ENCODE measurements at places on chromosomes 7 and 10. TPM values are rescaled to one million over a fixed set of nuclear protein-coding genes. Genes with fewer than 3 reads are reported as not detected.
A peak's percentile ranks its signal among the peaks of the same experiment; 100 is the strongest.

- no peak overlapping the region for H3K4me3 ChIP-seq
- no peak for DNase-seq
- no peak overlapping the region for H3K27ac ChIP-seq
- H3K4me1 ChIP-seq = no peaks in the 10 kb centered on the region
Observed at GRCh38 chr7:159195946-159196345, 51.3 kb upstream of the VIPR2 start.

The ATP5F1C gene
- 447 TPM for total RNA-seq

The CRHR2 gene
- not detected for total RNA-seq

DNA sequence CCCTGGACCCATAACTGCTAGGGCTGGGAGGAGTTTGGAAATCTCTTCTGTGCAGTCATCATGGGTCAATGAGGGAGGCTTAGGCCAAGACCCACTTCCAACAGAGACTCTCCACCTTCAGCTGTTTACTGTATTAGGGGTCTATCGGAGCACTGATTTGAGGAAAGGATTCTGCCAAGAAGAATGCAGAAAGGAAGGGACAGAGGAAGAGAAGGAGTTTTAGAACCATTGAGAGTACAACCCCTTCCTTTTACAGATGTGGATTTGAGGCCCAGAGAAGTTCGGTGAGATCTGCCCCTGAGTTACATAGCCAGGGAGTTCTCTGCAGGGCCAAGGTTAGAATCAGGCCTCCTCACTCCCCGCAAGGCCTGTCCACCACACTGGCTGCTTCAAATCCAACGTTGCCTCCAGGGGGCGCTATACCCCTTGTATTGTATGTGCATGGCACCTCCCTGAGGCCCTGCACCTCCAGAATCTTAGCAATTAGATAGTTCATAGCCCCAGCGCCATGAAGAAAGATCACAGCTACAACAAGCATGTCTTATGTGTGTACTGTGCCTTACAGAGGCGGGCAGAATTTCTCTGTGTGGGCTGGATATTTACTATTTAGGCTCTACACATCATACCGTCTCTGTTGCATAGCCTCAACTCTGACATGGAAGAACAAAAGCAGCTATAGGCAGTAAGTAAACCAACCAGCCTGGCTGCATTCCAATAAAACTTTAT lies 246.8 kb downstream of the SKIDA1 start:
- no peaks in the 10 kb centered on the region for H3K27me3 ChIP-seq
- H3K27ac ChIP-seq = no peak overlapping the region
- H3K36me3 ChIP-seq = no peaks in the 10 kb centered on the region
- DNase-seq = peak; percentile 85
- no peak overlapping the region for H3K4me3 ChIP-seq

The C10orf105 gene
- total RNA-seq = not detected

DNA sequence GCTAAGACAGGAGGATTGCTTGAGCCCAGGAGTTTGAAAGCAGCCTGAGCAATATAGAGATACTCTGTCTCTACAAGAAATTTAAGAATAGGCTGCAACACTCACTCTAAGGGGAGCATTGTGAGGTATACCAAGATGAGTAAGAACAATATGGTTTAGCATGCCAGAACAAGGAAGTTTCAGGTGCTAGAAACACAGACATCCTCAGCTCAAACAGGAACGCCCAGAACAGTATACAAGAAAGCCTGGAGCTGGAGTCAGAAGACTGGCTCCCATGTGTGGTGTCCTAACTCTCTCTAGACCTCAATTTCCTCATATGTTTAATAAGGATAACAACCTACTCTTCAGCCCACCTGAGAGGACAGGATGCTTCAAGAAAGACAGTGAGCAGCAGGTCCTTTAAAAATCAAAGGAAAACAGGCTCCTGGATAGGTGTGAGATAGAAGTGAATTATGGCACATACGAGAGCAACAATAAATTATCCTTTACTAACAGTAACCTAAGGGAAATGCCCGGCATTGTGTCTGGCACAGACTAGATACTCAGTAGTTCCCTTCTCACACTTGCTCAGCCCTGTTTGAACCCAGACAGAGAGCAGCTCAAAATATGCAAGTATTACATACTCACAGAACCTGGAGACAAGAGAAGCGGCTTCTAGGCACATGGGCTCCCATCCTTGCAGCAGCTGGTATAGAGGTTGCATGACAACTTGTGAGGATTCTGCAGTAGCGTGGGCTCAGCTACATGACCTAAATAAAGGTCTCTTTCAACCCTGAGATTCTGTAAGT lies 45.4 kb downstream of the KAT6B start:
- peaks cover 27% of the 10 kb centered on the region for H3K4me1 ChIP-seq
- H3K27ac ChIP-seq = no peak overlapping the region
- H3K27me3 ChIP-seq = no peaks in the 10 kb centered on the region
- H3K4me3 ChIP-seq = no peak overlapping the region
- no peaks in the 10 kb centered on the region for H3K36me3 ChIP-seq

The GPER1 gene
- total RNA-seq = not detected

GRCh38 chr10:81027706-81028105 lies 490.0 kb downstream of the SH2D4B start:
- no peaks in the 10 kb centered on the region for H3K4me1 ChIP-seq
- H3K36me3 ChIP-seq = no peaks in the 10 kb centered on the region
- H3K27ac ChIP-seq = no peak overlapping the region
- no peaks in the 10 kb centered on the region for H3K27me3 ChIP-seq
- no peak overlapping the region for H3K4me3 ChIP-seq

The MICU1 gene
- total RNA-seq = 50.7 TPM

DNA sequence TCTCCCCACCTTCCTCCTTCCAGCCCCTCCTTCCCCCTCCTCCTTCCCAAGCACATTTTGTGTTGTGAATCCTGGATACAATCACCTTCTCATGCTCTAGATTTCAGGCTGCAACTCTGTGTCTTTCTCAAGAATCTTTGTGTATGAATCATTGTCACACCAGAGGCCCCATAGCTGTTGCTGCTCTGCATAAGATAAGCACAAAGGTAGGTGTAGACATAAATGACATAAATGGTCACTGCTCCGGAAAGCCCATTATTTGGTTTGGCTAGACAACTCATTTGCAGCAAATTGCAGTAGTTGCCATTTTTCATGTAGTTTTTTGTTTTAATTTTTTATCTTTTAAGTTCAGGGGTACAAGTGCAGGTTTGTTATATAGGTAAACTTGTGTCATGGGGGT lies 216.3 kb upstream of the NRP1 start:
- no peaks in the 10 kb centered on the region for H3K36me3 ChIP-seq
- no peak overlapping the region for H3K27ac ChIP-seq
- no peak for DNase-seq
- H3K4me1 ChIP-seq = no peaks in the 10 kb centered on the region
- H3K4me3 ChIP-seq = no peak overlapping the region

DNA sequence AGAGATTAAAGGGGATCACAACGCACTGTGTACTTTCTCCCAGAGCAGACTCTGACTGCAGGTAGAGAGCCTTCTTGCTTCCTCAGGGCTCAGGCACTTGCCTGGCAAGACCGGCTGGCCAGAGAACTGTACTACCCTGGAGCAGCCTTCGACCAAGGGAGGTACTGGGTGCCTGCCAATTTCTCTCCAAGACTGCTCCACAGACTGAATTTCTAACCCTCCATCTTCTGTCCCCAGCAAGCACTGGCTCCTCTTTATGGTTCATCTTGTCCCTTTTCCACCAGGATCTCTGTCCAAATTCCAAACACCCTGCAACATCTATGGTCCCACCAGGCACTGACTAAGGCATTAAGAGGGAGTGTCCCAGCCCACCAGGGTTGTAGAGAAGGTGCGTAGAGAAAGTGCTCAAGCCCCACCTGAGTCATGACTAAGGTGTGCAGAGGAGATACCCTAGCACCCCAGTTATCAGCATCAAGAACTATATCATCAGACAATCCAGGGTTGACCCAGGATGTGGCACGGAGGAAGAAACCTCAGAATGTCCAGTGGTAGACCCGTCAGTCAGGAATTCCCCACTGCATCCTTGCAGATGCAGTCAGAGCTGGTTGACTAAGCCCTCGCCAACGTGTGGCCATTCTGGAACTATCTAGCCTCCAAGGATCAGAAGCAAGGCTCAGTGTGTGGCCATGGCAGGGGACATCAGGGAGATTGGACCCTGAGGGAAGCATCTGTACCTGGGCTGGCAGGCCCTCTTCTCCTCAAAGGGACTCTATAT lies 60.9 kb upstream of the CAMK2B start:
- H3K27ac ChIP-seq = peak overlapping the region; percentile 65
- peak; percentile 67 for DNase-seq
- H3K4me3 ChIP-seq = no peak overlapping the region

The ZNF282 gene
- total RNA-seq = 17.4 TPM

DNA sequence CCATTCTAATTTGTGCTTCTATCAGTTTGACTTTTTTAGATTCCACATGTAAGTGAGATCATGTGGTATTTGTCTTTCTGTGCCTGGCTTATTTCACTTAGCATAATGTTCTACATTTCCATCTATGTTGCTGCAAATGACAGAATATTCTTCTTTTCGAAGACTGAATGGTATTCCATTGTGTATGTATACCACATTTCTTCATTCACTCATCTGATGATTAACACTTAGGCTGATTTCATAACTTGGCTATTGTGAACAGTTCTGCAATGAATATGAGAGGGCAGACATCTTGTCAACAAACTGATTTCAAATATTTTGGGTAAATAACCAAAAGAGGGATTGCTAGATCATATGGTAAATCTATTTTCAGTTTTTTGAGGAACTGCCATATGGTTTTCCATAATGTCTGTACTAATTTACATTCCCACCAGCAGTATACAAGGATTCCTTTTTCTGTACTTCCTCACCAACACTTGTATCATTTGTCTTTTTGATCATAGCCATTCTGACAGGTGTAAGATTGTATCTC lies 52.9 kb downstream of the ZNF22 start:
- 0 out of 2 replicates have a peak, but pooled peaks cover 4% of the 10 kb centered on the region for H3K27me3 ChIP-seq
- no peak overlapping the region for H3K27ac ChIP-seq
- no peak overlapping the region for H3K4me3 ChIP-seq
- no peaks in the 10 kb centered on the region for H3K36me3 ChIP-seq
- DNase-seq = no peak
